ENCODE measurements at places on chromosomes 2 and 18.

GRCh38 chr2:101820519-101820918 is 123.0 kb downstream of the MAP4K4 start:
- DNase-seq = no peak

- no peak for DNase-seq
These were observed 51.1 kb upstream of the RAPH1 start for GRCh38 chr2:203586206-203586605.

DNA sequence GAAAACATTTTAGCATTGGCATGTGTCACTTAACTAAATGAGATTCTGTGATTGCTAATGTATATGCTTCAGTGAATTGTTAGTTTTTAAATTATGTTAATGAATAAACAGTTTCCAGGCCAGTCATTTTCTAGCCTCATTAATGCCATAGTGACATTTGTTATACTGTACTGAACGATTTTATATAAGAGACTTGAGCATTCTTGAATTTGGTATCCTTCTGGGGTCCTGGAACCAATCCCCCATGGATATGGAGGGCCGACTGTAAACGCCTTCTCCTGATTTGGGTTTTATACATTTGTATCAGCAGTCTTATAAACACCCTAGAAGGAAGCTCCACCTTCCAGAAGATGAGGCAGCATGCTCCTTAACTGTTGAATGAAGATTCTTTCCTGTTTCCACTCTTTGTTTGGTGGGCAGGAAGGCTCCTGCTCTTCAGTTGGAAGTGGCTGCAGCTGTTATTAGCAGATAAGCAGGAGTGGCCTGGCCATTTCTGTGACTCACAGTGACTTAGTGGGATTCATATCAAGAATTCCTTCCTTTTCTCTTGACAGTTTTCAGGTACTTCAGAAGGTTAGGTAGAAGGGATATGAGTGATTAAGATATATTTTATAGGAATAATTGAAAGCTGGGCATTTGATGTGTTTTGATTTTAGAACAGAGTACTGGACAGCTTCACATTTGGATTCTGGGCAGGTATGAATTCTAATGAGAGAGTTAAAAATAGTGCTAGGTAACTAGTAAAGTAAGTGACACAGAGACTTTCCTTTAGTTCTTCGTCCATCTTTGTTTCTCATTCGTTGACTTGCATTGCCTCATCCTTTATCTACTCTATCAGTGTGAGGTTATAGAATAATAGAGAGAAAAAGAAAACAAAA is 124.9 kb downstream of the PLCL1 start:
- no peak for DNase-seq

GRCh38 chr18:34977838-34978532 is 63.2 kb upstream of the MAPRE2 start:
- DNase-seq = no peak

GRCh38 chr2:170747921-170748320 is 22.3 kb upstream of the ERICH2 start:
- DNase-seq = no peak

- DNase-seq = no peak
These were observed 489.1 kb upstream of the ACVR2A start for GRCh38 chr2:147355706-147356105.

GRCh38 chr2:155161314-155161713 is 462.8 kb downstream of the KCNJ3 start:
- DNase-seq = no peak

GRCh38 chr2:9574331-9574730 is 18.7 kb upstream of the ADAM17 start:
- no peak for DNase-seq

GRCh38 chr2:64945973-64946768 is 43.0 kb upstream of the SLC1A4 start:
- DNase-seq = no peak

DNA sequence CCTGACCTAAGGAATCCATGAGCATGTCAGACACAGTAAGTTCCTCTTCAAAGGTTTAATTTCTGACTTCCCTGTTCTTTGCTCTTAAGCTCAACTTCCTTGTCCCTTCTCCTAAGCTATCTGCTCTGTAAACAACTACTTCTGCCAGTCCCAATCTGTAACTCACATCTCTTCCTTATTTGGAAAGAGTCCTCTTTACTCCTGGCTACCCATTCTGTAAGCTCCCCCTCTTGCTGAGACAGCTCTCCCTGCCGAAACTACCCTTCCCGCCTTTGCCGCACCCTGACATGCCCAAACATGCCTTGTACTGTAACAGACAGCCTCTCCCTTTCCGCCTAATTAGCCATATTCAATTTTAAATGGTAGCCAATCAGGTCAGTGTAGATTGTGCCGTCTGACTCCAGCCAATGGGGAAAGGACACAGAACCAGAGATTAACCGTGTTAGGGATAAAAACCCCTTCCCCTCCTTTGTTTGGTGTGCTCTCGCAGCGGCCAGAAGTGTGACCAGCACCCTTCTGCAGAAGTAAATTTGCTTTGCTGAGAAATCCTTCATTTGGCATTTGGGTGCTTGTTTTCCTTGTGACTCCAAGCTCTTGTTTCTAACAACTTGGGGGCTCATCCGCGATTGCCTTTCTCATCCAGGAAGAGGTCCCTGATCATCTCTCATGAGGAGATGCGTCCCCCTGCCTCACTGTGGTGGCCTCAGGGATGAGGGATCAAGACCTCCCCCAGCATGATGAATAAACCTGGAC is 49.0 kb downstream of the PIAS2 start:
- DNase-seq = no peak

DNA sequence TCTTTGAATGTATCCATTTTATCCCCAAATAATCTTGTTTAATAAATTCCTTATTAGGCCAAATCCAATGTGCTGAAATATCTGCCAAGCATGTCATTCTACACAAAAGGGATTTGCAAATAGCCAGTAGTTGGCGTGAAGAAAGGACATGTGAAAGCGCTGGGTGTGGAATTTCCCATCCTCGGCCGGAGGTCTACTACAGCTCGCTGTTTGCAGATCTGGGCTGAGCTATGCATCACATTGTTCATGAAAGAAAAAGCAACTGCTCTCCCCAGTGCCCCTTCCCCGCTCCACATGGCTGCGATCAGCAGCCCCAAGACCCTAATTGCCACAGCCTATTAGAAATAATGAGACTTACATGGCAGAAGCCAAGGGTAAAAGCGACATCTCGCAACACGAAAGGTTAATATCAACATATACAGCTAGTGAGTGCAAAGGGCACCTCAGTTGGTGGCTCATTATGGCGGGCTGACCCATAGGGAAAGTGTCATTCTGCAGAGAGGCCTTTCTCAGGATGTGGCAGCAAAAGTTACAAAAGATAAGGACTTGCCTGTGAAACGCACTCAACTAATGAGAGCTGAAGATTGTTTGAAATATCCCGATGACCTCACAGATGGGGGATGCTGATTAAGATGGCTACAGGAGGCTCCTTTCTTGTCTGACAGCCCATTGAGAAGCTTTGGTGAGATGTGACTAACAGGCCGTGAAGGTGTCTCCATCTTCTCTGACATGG is 126.9 kb upstream of the CYP1B1 start:
- no peak for DNase-seq

GRCh38 chr2:174697255-174697654 is 67.0 kb downstream of the CHRNA1 start:
- DNase-seq = no peak

GRCh38 chr2:69253611-69254301 is 133.3 kb downstream of the GFPT1 start:
- no peak for DNase-seq

DNA sequence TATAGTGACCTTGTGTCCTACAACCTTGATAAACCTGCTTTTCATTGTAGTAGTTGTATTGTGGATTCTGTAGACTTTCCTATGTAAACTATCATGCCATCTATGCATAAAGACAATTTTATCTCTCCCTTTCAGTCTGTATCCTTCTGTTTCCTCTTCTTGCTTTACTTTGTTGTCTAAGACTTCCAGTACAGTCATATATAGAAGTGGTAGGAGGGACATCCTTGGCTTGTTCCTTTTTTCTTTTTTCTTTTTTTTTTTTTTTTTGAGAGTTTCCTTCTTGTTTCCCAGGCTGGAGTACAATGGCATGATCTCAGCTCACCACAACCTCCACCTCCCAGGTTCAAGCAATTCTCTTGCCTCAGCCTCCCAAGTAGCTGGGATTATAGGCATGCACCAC is 39.7 kb downstream of the UBE2F start:
- DNase-seq = no peak

GRCh38 chr18:49645841-49646351 is 84.0 kb downstream of the LIPG start:
- DNase-seq = peak; percentile 94

All from vagina (tissue), 2 donors.